ENCODE measurements at places on chromosomes 2 and 18. TPM values are rescaled to one million over a fixed set of nuclear protein-coding genes. Genes with fewer than 3 reads are reported as not detected.

Gene NCKAP5
- not detected for total RNA-seq

DNA sequence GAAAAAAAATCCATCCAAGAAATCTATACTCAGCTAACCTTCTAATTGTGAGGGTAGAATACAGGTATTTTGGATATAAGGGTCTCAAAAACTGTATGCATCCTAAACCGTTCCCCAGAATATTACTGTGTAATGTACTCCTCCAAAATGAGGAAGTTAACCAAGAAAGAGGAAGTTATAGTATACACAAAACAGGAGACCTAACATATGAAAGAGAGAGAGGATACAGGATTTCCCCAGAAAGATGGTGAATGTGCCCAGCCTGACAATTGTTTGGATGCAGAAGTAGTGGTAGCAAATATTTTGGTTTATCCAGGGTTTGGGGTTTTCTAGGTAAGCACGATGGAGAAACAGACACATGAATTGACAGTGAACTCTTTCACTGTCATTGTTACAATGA, 50.6 kb downstream of the GALNT3 start:
- no peaks in the 10 kb centered on the region for H3K36me3 ChIP-seq
- no peak for DNase-seq
- H3K27me3 ChIP-seq: no peaks in the 10 kb centered on the region
- no peaks in the 10 kb centered on the region for H3K4me1 ChIP-seq
- no peak overlapping the region for H3K27ac ChIP-seq

DNA sequence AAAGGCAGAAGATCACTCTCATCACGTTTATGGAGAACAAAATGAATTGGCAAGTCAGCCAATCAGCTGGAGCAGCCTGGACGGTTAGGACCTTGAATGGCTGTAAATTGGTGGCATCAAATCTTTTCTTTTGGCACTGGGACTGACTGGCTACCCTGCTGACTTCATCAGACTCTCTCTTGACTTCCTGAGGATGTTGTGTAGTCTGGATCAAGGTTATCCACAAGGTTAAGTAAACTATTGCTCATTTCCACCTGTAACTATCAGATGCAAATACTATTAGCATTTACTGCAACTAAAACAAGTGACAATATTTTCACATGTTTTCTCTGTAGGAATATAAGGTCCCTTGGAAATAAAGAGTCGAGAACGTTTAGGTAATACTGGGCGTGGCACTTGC, 134.3 kb upstream of the RASGRP3 start:
- DNase-seq: no peak
- no peaks in the 10 kb centered on the region for H3K4me1 ChIP-seq
- no peaks in the 10 kb centered on the region for H3K36me3 ChIP-seq
- no peaks in the 10 kb centered on the region for H3K27me3 ChIP-seq

Gene CRYGD
- not detected for total RNA-seq

Gene ANKRD62
- total RNA-seq: not detected

GRCh38 chr2:203982276-203982675, 45.7 kb downstream of the ICOS start:
- no peaks in the 10 kb centered on the region for H3K27me3 ChIP-seq
- DNase-seq: no peak
- H3K36me3 ChIP-seq: no peaks in the 10 kb centered on the region
- H3K4me1 ChIP-seq: no peaks in the 10 kb centered on the region

Gene PRSS56
- not detected for total RNA-seq

Gene AGXT
- total RNA-seq: not detected

Gene SERPINB11
- not detected for total RNA-seq

Gene RANBP2
- 76.5 TPM for total RNA-seq

- no peak for DNase-seq
- H3K27ac ChIP-seq: no peak overlapping the region
- no peaks in the 10 kb centered on the region for H3K27me3 ChIP-seq
- H3K4me1 ChIP-seq: no peaks in the 10 kb centered on the region
- H3K4me3 ChIP-seq: no peak overlapping the region
Observed at GRCh38 chr2:171541202-171541887, 19.1 kb downstream of the CYBRD1 start.

DNA sequence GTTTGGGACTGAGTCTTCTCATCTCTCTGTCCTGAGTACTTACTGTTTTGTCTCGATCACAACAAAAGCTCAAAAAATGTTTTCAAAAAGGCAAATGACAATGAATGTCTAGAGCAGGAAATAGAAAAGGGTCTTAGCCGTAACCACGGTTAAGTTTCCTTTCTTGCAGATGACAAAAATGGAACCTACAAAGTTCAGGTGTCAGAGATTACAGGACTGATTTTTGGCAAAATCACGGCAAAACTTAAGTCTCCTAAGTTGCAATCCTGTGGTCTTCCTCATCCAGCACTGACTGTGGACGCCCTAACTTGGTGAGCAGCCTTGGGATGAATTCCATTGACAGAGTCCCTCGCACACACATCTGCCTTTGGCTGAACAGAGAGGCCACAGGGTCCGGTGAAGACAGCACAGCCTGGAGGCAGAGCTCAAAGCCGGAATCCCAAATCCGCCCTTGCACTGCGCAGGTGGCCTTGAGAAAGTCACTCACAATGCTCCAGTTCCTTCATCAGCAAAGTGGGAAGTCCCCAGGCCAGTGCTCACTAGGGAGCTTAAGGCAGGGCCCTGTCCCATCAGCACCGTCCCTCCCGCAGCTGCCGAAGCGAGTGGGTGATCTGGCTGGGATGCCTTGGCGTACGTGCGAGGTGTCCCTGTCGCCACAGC, 55.2 kb downstream of the EIPR1 start:
- H3K4me1 ChIP-seq: no peaks in the 10 kb centered on the region
- no peak overlapping the region for H3K27ac ChIP-seq
- H3K4me3 ChIP-seq: no peak overlapping the region
- H3K36me3 ChIP-seq: no peaks in the 10 kb centered on the region

DNA sequence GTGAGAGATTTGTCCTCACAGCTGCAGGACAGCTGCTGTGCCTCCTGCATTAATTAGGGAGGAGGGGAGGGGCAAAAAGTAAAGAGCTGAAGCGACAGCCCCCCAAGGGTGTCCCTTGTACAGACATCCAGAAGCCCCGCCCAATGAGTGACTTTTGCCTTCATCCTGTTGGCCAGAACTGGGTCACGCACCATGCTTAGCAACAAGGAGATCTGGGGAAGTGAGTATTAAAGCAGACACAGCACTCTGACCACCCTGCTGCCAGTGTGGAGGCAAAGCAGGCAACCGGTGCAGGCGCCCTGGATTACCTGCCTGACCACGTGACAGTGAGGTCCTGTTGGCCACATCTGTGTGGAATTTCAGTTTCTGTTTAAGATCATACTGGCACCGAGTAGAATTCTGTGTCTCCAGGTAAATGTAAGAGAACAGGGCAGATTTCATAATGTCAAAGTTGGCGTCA, 21.5 kb upstream of the BIN1 start:
- no peaks in the 10 kb centered on the region for H3K27me3 ChIP-seq
- no peak overlapping the region for H3K27ac ChIP-seq
- H3K4me3 ChIP-seq: no peak overlapping the region
- H3K36me3 ChIP-seq: no peaks in the 10 kb centered on the region

Gene PROC
- total RNA-seq: 0.13 TPM

DNA sequence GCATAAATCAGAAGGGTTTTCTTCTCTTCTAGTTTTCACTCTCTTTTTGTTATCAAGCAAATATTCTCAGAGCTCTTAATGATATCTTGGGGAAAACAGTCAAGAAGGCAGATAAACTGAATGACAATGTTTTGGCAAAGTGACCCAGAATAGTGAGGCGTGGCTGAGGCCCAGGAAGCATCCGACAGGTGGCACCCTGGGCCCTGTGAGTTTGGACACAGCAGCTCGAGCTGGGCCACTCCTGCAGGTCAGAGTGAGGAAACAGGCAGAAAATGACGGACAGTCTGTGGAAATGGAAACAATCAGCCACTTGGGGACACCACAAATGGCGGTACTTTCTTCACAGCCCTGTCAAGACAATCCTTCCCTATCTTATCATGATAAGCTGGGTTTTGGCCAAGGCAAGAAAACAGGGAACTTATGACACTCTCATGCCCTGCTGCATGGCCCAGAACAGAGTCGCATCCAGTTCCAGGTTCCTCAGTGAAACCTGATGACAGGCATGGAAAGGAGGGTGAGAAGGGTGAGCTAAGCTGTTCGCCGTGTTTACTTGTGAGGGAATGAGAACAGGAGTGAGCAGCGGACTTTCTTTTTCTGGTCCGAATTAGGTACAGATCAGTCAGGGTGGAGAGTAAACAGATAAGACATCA, 32.1 kb downstream of the MRPL44 start:
- DNase-seq: no peak
- H3K4me3 ChIP-seq: no peak overlapping the region
- H3K36me3 ChIP-seq: no peaks in the 10 kb centered on the region
- H3K27me3 ChIP-seq: no peaks in the 10 kb centered on the region
- no peaks in the 10 kb centered on the region for H3K4me1 ChIP-seq

GRCh38 chr2:230323385-230324106, 3.4 kb upstream of the SP140L start:
- H3K4me3 ChIP-seq: no peak overlapping the region
- H3K27ac ChIP-seq: no peak overlapping the region
- H3K27me3 ChIP-seq: no peaks in the 10 kb centered on the region

DNA sequence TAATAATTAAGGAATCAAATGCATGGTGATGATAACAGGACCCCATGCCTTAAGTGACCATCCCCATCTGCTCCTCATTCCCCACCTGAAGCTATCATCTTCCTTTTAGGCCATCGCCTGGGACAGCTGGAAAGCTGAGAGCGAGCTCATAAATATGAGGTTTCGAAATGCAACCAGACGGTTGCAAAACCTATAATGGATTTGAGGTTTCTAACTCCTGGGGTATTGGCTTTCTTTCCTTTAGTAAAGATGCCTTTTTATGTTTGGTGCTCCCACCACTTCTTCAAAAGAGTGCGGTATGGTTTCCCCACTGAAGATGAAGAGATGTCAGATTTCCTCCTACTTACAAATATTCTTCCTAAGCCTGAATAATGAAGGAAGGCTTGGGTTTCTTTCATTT, 1589.5 kb upstream of the PIK3C3 start:
- no peak overlapping the region for H3K4me3 ChIP-seq
- H3K27me3 ChIP-seq: no peaks in the 10 kb centered on the region
- DNase-seq: no peak
- H3K4me1 ChIP-seq: no peaks in the 10 kb centered on the region
- H3K27ac ChIP-seq: no peak overlapping the region

GRCh38 chr2:218607436-218608115, at the start of gene PLCD4:
Gene PLCD4 (plus strand): TSS chr2:218607899. CDS start chr2:218615740, 7,841 bp downstream.
- no peak within 1 kb of the TSS for H3K27ac ChIP-seq
- H3K4me1 ChIP-seq: no peaks in the 10 kb centered on the region
- DNase-seq: no peak
- no peaks in the 10 kb centered on the region for H3K36me3 ChIP-seq
- H3K4me3 ChIP-seq: no peak within 1 kb of the TSS

DNA sequence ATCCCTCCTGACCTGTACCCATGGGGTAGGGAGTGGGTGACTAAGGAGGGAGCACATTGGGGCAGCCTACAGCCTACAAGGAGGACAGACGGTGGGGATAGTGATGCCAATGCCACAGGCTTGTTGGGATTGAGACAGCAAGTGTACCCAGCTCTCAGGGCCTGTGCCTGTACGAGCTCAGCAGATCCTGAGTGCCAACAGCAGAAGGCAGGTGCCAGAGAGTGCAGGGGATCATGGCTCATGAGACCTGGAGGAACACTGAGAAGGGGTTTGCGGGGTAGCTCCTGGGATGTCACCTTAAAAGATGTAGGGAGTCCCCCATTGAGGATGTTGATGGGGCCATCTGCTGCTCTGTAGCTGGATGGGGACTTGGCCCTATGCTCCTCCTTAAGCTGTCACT, 10.3 kb upstream of the SNED1 start:
- DNase-seq: no peak
- H3K4me1 ChIP-seq: no peaks in the 10 kb centered on the region
- no peaks in the 10 kb centered on the region for H3K27me3 ChIP-seq
- H3K36me3 ChIP-seq: no peaks in the 10 kb centered on the region

- no peak overlapping the region for H3K4me3 ChIP-seq
- H3K4me1 ChIP-seq: peaks cover 31% of the 10 kb centered on the region
- H3K36me3 ChIP-seq: no peaks in the 10 kb centered on the region
Observed at GRCh38 chr2:28347193-28347592, 45.5 kb upstream of the FOSL2 start.

Gene EGR4
- 0.31 TPM for total RNA-seq

- no peak for DNase-seq
- H3K27ac ChIP-seq: no peak overlapping the region
- no peaks in the 10 kb centered on the region for H3K27me3 ChIP-seq
- no peaks in the 10 kb centered on the region for H3K36me3 ChIP-seq
- H3K4me3 ChIP-seq: no peak overlapping the region
Observed at GRCh38 chr2:143907801-143908200, 612.1 kb downstream of the ZEB2 start.

GRCh38 chr2:226023383-226023782, 623.9 kb downstream of the NYAP2 start:
- H3K4me3 ChIP-seq: no peak overlapping the region
- H3K4me1 ChIP-seq: no peaks in the 10 kb centered on the region
- H3K36me3 ChIP-seq: no peaks in the 10 kb centered on the region

GRCh38 chr2:236483102-236483501, 86.5 kb upstream of the ACKR3 start:
- H3K27me3 ChIP-seq: no peaks in the 10 kb centered on the region
- no peaks in the 10 kb centered on the region for H3K36me3 ChIP-seq
- no peaks in the 10 kb centered on the region for H3K4me1 ChIP-seq
- no peak overlapping the region for H3K4me3 ChIP-seq
- no peak overlapping the region for H3K27ac ChIP-seq
- DNase-seq: no peak

DNA sequence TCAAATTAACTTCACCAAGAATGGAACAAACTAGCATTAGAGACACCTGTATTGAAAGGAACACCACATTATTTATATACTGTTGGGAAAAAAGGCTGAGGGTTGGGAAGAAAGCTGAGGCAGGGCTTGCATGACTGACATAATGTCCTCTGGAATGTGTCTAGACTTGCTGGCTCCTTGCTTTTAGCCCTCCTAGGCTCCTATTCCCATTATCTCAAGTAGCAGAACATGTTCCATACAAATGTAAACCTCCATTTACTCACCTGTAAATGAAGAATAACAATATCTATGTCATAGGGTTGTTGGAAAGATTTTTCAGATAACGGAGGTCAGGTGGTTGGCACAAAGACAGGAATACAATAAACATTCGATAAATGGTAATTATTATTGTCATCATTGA, 976 bp upstream of the ACADL start:
- no peaks in the 10 kb centered on the region for H3K36me3 ChIP-seq
- H3K4me3 ChIP-seq: no peak overlapping the region
- no peaks in the 10 kb centered on the region for H3K4me1 ChIP-seq

DNA sequence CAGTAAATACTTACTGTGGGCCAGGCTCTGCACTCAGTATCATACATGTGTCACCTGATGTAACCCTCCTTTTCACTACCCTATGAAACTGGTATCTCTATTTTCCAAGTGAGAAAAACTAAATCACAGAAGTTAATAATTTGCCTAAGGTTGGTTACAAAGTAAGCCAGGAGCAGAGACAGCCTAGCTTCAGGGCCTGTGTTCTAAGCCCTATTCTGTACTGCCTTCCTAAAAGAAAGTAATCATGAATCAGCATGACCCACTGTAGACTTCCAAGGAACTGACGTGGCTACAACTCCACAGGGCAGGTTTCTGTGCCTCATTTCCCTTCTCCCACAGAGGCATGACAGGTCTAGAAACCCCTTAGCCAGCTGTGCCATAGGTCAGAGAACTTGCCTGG, 14.3 kb downstream of the ZNF142 start:
- H3K27ac ChIP-seq: no peak overlapping the region
- DNase-seq: no peak
- peaks cover 60% of the 10 kb centered on the region for H3K36me3 ChIP-seq
- no peak overlapping the region for H3K4me3 ChIP-seq
